ENCODE measurements at places on chromosomes 12 and 14. TPM values are rescaled to one million over a fixed set of nuclear protein-coding genes. Genes with fewer than 3 reads are reported as not detected.

DNA sequence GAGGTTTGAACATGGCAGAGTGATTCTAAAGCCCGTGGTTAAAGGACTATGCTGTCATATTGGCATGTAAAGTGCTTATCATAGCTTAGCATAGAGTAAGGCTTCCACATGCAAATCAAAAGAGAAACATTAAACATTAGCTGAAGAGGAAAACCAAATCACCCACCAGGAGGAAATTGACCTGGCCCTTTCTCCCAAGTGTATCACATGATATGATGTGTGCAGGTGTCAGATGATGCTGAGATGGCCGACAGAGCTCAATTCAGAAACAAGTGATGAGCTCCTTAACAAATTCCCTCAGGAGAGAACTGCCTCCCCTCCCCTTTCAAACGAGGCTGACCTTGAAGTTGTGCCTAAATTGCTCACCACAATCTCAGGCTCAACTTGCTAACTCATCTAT is 217.1 kb upstream of the BTG1 start:
- H3K4me3 ChIP-seq = no peak overlapping the region
- H3K4me1 ChIP-seq = peaks cover 57% of the 10 kb centered on the region
- H3K27me3 ChIP-seq = no peaks in the 10 kb centered on the region
- H3K36me3 ChIP-seq = no peaks in the 10 kb centered on the region
- peak overlapping the region; percentile 96 for H3K27ac ChIP-seq

DNA sequence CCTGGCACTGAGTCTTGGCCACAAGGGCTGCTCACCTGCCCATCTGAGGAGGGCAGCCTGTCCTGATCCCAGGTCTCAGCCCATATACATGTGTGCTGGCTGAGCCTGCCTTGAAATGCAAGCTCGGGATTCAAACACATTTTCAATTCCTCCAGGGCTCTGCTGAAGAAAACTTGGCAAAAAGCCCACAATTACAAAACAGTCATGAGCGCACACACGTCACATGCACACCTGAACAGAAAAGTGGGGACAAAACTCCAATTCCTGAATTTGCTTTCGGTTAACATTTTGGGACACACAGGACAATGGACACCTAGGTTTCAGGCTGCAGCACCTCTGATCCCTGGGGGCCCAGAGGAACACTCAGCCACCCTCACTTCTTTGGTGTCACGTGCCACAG is 113.9 kb downstream of the RBM19 start:
- no peaks in the 10 kb centered on the region for H3K36me3 ChIP-seq
- no peak for DNase-seq
- H3K4me1 ChIP-seq = no peaks in the 10 kb centered on the region
- H3K27ac ChIP-seq = no peak overlapping the region
- H3K27me3 ChIP-seq = no peaks in the 10 kb centered on the region

Gene GMPR2
- 64.3 TPM for total RNA-seq

GRCh38 chr14:71753126-71753830 is 179.0 kb upstream of the RGS6 start:
- no peaks in the 10 kb centered on the region for H3K27me3 ChIP-seq
- no peaks in the 10 kb centered on the region for H3K36me3 ChIP-seq
- peaks cover 4% of the 10 kb centered on the region for H3K4me1 ChIP-seq
- peak; percentile 78 for DNase-seq
- no peak overlapping the region for H3K4me3 ChIP-seq
- H3K27ac ChIP-seq = no peak overlapping the region
